A673 (cell line): ENCODE measurements at places on chromosomes 1 and 21. TPM values are rescaled to one million over a fixed set of nuclear protein-coding genes. Genes with fewer than 3 reads are reported as not detected.

The LAD1 gene
- total RNA-seq: not detected in 2 replicates

The CACNA1S gene
- not detected in 2 replicates for total RNA-seq

The C1orf146 gene
- not detected in 2 replicates for total RNA-seq

The ILDR2 gene
- total RNA-seq: not detected in 2 replicates

The PHACTR4 gene
- total RNA-seq: 63.4 and 66.2 TPM in 2 replicates

The LENEP gene
- total RNA-seq: 1.4 and 1.7 TPM in 2 replicates

The ZNF683 gene
- total RNA-seq: not detected in 2 replicates

The FAM72D gene
- total RNA-seq: 8.6 and 11.9 TPM in 2 replicates

The BNIPL gene
- 1.5 and 3.5 TPM in 2 replicates for total RNA-seq

The ITSN1 gene
- 54.2 and 57.2 TPM in 2 replicates for total RNA-seq

The PGLYRP4 gene
- not detected in 2 replicates for total RNA-seq

The DDX59 gene
- 16.0 and 17.4 TPM in 2 replicates for total RNA-seq

The ATP1A4 gene
- total RNA-seq: not detected in 2 replicates

DNA sequence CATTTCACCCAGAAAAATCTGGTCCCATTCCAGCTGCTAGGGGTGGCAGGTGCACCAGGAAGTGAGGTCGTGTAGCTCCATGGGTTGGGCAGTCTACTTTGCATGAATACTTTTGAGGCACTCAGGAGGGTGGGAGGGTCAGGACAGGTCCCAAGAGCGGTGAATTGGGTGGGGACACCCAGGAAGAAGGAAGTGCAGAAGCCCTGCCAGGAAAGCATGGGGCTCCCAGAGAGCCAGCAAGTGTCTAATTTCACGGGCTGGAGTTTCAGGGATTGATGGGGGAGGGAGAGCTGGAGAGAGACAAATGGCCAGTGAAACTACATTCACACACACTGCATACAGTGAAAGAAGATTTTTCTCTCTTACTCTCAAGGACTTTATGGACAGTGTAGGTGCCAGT is 137.8 kb downstream of the GALNT2 start:
- DNase-seq: no peak

- no peak for DNase-seq
These were observed 90.0 kb downstream of the OBSCN start for GRCh38 chr1:228297822-228298221.

DNA sequence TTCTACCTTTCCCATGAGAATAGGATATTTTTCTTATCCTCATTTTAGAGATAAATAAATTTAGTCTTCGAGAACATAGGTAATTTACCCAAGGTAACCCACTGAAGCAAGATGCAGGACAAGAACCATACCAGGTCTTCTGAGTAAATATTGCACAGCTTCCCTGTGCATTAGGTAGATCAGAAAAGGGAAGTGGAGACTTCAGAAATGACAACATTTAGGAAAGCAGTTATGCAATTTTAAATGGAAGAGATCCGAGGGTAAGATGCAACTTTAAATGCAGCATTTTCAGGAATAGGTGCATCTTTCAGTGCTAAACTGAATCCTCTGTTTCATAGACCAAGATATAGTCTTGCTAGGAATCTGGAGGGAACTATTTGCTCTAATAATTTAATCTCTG is 206.4 kb upstream of the SGIP1 start:
- no peak for DNase-seq

DNA sequence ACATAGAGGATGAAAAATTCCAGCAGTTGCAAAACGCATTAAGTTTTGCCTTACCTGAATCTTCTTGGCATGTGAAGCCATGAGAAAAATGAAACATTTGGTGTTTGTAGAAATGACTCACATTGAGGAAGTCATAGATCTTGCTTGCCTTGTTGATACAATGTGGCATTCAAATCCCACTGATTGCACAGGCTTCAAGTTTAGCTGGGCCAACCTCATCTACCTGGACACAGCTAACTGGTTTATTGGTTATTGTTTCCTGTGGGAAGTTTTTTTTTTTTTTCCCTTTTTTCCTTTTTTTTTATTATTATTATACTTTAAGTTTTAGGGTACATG is 168.9 kb upstream of the C21orf91 start:
- DNase-seq: no peak

GRCh38 chr1:228830954-228831481 is 95.7 kb downstream of the RHOU start:
- no peak for DNase-seq

- DNase-seq: peak; percentile 95
These were observed 37.5 kb upstream of the PRDM2 start for GRCh38 chr1:13662493-13662892.

DNA sequence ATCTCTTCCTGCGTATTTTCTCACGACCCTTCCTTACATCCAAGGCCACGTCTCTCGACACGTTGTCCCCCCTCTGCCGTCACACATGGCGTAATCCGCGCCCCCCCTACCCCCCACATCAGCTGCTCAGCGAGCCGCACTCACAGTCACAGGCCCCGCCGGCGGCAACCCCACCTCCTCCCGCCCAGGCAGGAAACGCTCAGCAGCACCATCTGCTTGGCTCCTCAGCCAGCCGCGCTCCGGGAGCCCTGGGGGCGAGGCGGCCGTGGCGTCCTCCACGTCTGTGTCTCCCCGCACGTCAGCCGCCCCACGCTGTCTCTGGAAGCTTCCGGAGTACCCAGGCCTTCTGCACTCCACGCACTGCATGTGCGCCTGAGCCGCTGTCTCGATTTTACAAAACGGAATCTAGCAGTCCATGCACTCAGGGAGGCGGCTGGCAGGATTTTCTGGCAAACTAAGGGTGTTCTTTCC is 64.6 kb downstream of the SIK1 start:
- DNase-seq: peak; percentile 79

DNA sequence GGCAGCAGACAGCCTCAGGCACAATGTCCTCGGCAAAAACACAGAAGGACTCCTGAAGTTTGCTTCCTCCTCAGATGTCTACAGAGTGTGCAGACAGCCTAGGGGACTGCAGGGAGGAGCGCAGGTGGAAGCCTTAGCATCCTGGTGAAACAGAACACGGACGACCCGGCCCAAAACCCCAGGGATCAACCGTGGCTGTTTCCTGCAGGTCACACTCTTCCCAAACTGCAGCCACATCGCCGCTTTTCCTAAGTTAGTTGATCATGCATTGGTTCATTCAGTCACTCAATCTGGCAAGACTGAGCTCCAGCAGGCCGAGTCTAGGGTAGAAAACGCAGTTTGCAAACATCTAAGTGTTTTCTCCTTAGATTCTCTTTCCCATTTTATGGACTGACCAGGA is 33.4 kb downstream of the FHAD1 start:
- DNase-seq: no peak

DNA sequence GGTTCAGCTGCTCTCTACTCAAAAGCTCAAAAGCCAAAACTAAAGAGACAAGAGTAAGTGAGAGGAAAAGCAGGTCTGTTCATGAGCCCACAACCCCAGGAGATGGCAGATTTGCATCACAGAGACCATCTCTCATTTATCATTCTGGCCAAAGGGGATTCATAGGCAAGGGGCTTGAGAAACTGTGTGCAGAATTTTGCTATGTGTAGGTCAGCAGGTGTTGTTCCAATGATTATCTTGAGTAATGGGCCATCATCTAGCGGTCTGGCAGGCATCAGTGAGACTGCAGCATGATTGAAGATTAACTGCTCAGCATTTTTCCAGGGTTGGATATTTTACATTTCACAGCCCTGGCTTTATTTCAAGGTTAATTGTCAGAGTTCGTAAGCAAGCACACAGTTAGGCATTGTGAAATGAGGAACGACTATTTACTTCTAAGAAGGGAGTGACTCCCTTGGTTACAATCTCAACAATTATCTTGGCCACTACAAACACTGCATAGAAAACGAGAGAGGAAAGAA is 1204.6 kb upstream of the TMPRSS15 start:
- no peak for DNase-seq

DNA sequence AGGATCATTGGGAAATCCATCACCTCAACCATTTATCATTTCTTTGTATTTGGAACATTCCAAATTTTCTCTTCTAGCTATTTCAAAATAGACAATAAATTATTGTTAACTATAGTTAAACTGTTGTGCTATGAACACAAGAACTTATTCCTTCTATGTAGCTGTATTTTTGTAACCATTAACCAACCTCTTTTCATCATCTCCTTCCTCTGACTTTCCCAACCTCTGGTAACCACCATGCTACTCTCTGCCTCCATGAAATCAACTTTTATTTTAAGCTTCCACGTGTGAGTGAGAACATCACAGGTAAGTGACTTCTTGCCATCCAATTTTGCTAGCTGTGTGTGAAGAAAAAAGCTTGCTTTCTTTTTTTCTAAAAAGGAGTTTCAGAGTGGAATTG is 418 bp downstream of the IFI44L start:
- DNase-seq: no peak

- DNase-seq: peak; percentile 40
These were observed 23.8 kb downstream of the PTPRF start for GRCh38 chr1:43554444-43554992.

GRCh38 chr1:201831371-201831770 is 2.4 kb downstream of the IPO9 start:
- DNase-seq: no peak

GRCh38 chr1:166170075-166170474 is 3.3 kb upstream of the FAM78B start:
- DNase-seq: no peak

GRCh38 chr1:210866532-210866931 is 267.4 kb downstream of the KCNH1 start:
- no peak for DNase-seq

GRCh38 chr1:8031176-8031785 is 5.2 kb upstream of the ERRFI1 start:
- peak; percentile 63 for DNase-seq

DNA sequence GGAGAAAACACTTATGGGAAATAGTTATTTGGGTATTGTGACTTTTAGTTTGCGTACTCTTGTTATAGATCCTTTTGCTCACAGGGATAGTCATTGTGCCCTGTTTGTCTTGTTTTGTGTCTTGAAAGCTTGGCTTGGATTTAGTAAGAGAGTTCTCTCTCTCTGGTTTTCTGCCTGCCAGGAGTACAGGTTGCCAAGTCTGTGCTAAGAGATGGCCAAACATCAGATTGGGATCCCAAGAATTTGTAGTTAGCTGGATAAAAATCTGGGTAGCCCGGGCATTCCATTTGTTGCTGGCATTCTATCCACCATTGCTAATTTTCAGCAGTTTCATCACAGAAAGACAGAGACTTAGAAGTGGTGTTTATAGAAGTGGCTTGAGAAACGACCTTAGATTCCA is 222.2 kb downstream of the NRIP1 start:
- no peak for DNase-seq

DNA sequence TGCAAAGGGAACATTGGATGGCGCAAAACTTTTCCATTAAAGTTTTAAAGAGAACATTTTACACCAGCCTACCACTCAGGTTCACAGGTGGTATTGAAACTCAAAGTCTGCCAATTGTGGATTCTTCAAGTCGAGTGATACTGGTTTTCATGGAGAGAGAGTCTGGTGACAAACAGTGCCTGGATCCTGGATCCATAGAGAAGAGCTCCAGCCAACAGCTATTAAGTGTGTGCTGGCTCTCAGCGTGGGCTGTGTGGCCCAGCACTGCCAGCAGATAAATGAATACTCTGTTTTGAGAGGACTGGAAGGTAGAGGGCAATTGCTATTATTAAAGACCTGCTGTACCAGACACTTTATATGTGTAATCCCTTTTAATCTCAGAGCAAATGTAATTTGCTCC is 118.9 kb upstream of the SYT6 start:
- no peak for DNase-seq

DNA sequence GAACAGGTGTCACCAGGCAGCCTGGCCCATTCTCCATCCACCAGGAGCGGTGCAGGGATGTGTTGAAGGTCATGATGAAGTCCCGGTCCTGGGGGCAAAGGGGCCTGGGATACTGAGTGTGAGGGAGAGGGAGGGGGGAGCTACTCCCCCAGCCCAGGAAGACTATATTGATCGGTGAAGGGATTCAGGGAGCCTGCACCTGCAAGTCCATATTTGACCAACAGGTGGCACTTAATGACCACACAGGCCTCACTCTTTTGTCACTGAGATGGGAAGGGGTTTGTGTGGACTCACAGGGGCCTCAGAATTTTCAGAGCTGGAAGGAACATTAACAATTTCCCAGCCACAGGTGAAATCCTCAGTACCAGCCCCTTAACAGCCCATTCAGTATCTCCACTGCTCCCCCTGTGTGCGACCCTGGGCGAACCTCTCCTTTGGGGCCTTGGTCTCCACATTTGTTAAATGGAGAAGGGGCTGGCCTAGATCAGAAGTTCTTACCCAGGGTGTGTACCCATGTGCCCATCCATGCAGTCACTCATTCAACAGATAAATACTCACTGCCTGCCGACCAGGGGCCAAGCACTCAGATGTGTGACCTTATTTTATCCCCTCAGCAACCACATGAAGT is 55.6 kb downstream of the NKAIN1 start:
- DNase-seq: peak; percentile 50

GRCh38 chr1:246567646-246568235 is 1.5 kb downstream of the CNST start:
- no peak for DNase-seq

DNA sequence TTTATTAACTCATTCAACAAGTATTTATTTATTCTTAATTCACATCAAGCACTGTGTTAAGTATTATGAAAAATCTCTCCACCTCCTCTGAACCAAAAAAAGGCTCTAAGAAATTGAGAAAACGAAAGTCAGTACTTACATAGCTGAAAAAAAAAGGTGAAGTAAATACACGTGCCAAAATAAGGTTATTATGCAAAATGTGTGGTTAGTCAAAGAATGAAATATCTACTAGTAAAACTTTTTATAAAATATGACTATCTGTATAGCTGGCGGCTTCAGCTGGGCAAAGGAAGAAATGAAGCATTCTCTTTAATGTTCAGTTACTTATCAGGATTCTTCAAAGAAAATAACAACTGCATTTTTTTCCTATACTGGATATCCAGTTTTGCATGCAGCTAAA is 35.5 kb upstream of the ASPM start:
- no peak for DNase-seq

DNA sequence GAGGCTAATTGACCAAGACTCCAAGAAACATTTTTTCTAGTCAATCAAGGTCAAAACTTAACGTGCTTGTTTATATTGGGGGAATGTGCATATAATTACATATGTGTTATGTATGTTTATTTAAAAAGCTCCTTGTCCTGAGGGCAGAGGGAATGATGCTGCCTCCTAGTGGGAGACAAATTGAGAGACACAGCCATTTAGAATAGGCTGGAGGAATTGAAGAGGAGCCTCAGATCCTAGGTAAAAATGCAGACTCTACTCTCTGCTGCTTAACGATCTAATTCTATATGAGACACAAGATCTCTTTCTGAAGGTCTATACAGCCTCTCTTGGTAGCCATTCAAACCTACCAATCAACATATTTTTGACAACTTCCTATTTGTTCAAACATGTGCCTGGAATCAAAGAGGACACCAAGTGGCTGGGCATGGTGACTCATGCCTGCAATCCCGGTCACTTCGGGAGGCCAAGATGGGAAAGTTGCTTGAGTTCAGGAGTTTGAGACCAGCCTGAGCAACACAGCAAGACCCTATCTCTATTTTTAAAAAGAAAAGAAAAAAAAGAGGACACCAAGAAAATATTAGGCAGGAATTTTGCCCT is 136.6 kb upstream of the ZNF648 start:
- DNase-seq: no peak

- no peak for DNase-seq
These were observed 19.9 kb downstream of the FBXO28 start for GRCh38 chr1:224133741-224134299.

GRCh38 chr21:32572574-32573420 is 12.5 kb downstream of the TCP10L start:
- no peak for DNase-seq
